AG10803 (cell line): ENCODE measurements at places on chromosomes 7 and 10.

DNA sequence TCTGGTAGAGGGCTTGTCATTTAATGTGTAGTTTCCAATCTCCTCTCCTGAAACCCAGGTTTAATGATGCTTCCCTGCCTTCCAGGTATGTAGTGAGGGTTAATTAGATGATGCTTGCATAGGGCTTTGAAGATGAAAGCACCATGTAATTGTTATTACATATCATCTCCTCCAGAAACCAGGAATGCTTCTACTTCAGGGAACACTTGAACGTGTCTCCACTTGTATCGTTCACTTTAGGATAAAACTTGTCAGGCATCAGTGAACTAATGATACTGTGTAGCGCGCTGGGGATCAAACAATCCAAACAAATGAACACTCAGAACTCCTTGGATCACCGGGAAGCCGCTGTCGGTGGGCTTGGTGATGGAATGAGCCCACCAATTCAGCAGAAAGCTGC lies 260.9 kb upstream of the FZD8 start:
- no peak for DNase-seq

DNA sequence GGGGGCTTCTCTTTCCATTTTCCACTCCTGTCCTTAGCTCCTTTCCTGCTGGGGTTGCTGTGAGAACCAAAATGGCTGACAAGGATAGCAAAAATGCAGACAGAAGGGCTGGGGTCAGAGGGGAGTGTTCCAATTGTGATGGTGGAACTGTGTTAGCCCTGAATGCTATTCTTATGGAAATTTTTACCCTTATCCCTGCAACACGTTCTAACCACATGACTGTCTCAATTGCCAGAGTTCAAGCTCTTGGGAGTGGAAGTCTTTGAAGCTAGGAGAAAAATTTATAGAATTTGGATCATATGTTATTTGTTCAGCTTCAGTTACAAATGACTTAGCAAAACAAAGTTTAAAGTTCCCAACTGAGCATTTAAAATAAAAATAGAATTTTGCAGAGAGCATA lies 134.1 kb downstream of the ADCYAP1R1 start:
- DNase-seq = no peak

- DNase-seq = no peak
These were observed 252.9 kb downstream of the MAD1L1 start for GRCh38 chr7:1979591-1980560.

DNA sequence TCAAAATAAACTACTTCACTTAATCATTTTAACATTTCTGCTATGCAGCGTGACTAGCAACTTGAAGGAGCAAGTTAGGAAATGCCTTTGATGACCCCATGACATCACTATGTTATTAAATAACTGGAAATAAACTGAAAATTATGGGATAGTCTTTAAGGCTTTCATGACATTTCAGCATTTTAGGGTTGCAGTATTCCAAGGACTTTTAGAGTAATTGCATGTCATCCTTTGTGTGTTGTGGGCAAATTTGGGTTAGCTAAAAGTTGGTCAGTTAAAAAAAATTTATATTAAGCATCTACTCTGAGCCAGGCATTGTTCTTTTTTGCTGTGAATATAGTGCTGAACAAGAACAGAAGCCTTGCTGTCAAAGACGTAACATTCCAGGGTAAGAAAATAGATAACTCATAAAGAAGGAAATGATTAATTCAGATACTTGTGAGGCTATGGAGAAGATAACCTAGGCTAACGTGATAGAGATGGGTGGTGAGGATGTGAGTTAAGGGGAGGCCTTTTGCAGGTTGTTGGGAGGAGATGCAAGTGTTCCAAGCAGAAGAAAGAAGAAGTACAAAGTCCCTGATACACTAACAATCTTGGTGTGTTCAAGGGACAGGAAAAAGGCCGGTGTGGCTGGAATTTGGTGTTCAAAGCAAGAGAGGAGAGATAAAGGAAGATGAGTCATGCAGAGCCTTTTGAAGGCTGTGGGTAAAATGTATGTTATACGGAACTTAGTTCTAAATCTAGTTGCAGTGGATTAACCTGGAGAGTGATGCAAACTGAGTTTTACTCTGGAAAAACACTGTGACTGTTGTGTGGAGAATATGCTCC lies 610.2 kb downstream of the AUTS2 start:
- DNase-seq = peak; percentile 36

GRCh38 chr7:22411977-22412693 lies 55.2 kb upstream of the RAPGEF5 start:
- DNase-seq = no peak

GRCh38 chr7:148156233-148156632 lies 434.3 kb upstream of the C7orf33 start:
- DNase-seq = peak; percentile 66

DNA sequence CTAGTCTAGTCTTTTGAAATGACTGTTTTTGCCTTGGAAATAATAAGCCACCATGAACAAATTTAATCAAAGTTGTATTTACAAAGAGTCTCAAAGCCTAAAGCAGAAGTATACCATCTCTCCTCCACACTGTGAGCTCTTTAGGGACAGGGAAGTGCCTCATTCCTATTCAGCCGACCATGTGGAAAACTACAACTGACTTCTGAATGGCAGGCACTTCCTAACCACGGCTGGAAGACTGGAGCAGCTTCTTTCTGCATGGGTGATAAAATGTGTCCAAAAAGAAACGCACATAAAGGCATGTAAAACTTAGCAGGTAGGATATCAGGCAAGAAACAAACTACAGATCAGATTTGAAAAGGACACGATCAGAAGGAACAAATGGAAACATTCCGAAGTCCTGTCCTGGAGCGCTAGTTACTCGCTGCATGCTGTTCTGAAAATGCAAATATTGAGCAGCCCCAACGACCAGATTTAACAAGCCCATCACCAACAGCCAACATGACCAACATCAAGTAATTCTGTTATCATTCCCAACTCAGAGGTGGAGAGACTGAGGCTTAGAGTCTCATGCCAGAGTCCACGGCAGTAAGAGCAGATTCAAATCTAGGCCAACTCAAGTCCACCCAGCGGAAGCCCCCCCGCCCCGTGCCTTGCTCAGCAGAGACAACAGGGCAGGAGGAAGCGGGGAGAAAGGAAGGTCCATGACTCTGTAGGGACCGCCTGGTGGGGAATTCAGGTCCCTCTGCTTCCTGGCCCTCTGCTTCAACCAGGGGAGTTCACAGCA lies 26.5 kb downstream of the CTBP2 start:
- no peak for DNase-seq

- DNase-seq = peak; percentile 35
These were observed 2.4 kb downstream of the ZMYND11 start for GRCh38 chr10:137606-138005.

- no peak for DNase-seq
These were observed 545.5 kb upstream of the FOXK1 start for GRCh38 chr7:4136501-4137110.

- no peak for DNase-seq
These were observed 39.5 kb downstream of the GALNT17 start for GRCh38 chr7:71171476-71171875.

DNA sequence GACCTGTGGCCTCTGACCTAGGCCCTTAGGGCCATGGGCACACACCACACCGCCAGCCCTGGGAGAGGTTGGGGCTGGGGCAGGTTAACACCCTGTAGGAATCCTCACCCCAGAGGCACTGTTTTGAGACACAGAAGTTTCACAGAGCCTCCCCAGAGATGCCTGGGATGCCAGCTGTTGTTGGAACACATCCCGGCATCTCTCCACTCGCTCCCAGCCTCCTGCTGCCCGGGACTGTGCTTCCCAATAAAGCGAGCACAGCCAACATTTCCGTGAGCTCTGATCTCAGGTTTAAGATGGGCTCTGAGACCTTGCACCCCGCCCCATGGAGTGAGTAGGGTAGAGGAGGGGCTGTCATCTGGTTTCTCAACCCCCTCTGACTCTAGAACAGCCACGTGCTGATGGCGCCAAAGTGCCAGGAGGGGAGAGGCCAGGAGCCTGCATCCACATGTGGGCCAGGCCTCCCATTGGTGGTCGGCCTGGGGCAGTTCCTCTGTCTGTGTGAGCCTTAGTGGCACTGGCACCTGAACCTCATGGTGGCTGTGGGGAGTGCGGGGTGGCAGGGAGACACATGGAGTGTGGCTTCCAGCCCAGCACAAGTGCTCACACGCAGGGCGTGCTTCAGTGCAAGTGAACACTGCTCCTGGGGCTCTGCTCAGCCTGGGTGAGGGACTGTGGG lies 54.7 kb downstream of the RASGEF1A start:
- peak; percentile 21 for DNase-seq

DNA sequence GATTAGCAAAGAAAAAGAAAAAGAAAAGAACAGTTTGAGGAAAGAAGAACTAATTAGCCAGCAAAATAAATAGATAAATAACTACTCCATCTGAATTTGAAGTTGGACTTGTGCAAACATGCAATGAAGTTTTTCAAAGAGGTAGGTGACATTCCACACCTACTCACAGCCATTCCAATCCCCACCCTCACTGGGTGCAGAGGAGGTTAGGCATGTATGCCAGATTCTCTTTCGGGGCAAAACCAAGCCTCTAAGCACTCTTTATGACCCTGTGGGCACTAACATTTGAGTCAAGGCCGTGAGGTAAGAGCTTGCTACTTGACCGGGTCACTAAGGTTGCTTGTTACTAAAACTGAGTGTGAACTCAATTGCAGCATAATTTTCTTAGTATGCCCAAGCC lies 108.4 kb upstream of the SEMA3A start:
- peak; percentile 8 for DNase-seq

DNA sequence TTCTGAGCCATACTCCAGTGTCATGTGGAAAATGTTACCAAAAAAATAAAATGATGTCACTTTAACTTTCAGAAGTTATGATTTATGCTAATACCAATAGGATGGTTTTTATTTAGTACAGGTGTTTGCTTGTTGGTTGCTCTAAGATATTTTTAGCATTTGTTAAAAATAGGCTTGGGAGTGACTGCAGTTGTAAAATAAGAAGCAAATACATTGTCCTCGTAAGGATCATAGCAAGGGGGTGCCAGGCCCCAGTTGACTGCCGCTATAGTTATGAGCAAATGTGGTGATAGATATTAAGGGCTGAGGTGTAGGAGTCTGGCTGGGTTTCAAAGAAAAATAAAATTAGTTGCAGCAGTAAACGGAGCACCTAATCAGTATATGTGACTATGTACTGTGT lies 354.4 kb upstream of the BMPER start:
- DNase-seq = no peak

DNA sequence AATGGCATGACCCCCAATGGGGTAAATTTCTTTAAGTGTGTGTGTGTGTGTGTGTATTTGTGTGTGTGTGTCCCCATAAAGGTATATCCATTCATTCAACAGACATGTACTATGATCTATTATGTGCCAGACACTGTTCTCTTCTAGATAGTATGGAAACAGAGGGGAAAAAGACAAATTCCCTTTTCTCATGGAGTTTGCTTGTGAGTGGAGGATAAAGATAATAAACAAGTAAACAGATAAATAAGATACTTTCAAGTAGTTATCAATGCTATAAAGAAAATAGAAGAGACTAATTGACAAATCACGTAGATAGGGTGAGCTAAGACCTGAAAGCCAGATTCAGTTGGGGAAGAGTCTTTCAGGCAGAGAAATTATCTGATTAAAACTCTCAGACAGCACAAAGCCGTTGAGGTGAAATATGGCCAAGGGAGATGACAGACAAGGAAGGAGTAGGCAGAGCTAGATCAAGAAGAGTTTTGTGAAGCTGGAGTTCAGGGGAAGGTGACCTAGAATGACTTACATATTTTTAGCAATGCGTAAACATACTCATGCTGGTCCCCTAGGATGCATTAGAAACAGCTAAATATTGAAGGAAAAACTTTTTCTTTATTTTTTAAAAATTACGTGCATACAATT lies 45.2 kb upstream of the DMTF1 start:
- no peak for DNase-seq

GRCh38 chr7:7932553-7932952 lies 36.0 kb upstream of the GLCCI1 start:
- DNase-seq = no peak

- no peak for DNase-seq
These were observed 82.7 kb upstream of the KLF6 start for GRCh38 chr10:3867454-3868270.

DNA sequence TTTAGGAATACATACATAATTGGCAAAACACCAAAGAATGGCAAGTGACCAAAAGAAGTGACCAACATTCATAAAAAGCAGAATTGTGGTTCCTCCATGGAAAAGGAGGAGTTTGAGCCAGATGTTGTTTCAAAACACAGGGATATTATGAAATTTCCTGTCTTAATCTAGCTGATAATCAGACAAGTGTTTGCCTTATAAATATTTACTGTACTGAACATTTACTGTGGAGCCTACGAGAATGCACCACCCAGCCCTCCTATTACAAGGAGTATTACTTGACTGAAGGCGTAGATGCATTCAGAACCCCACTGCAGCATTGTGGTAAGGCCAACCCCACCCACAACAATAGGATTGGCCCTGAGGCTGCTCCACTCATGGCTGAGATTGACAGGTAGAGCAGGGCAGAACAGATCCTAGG lies 118.9 kb downstream of the AKR1D1 start:
- no peak for DNase-seq

DNA sequence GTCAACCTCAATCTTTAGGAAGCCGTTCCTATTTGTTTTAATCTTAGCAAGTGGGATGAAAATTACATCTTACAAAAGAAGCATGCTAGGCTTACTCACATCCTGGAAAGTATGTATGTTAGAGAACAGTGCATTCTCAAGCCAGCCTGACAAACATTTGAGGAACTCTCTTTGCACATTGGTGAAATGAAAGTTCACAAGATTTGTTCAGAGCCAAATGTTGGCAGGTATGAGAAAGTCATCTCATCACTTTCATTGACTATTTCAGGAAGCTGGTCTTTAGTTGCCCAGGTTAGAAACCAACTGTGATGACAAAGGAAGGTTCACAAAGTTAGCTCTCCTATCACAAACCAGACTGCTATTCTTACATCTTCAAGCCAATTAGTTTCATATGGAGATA lies 57.1 kb downstream of the ABCB1 start:
- no peak for DNase-seq

DNA sequence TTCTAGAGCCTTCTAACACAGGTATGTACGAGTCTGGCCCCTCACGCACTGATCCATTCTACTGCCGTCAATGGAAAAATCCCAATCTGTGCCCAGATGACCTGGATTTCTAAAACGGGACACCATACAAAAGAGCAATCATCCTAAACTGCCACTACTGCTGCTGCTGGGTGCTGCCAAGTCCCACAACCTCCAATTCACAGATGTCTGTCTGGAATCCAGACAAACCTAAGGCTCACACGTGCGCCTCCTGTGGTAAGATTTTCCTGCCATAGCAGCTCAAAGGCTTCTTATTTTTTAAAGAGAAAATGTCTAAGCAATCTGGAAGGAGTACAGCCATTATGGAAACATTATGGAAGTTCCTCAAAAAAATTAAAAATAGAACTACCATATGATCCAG lies 40.9 kb downstream of the JCAD start:
- no peak for DNase-seq

GRCh38 chr7:38321515-38321944 lies 48.1 kb upstream of the TARP start:
- peak; percentile 93 for DNase-seq

- DNase-seq = no peak
These were observed 24.2 kb upstream of the CHST3 start for GRCh38 chr10:71939861-71940474.

GRCh38 chr10:119780879-119781480 lies 55.1 kb downstream of the INPP5F start:
- no peak for DNase-seq

- DNase-seq = peak; percentile 29
These were observed 22.7 kb downstream of the INPP5A start for GRCh38 chr10:132560241-132560731.
